GM23248 (cell line): ENCODE measurements at places on chromosomes 2 and 18.
A peak's percentile ranks its signal among the peaks of the same experiment; 100 is the strongest.

DNA sequence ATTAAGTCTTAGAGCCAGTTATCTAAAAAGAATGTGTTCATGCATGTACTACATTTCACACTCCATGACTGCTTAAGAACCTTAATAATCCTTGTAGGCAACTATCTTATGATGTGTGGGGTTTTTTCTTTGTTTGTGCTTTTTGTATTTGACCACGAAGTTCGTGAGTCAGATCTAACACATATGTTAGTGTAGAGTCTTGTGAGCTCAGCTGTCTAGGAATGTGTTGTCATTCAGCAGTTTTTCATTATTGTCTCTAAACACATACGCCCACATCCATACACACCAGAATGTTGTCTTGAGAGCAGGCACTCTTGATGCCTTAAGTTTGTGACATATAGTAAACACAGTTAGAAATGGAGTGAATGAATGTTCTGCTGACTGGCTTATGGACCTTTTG is 38.4 kb downstream of the CAB39 start:
- DNase-seq: peak; percentile 90

DNA sequence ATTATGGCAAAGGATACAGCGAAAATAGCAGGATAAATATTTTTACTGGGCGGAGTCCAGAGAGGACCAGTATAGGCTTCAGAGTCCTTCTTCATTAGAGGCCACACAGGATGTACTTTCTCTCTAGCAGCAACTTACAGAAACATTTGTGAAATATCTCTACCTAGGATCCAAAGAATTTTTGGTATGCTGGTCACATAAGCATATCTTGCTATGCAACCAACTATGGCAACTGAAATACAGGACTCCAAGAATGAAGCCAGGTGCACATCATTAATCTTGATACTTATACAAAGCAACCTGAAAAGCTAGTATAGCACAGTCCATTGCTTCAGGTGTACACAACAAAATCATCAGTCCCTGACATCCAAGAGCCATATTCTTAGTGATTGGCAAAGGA is 59.1 kb upstream of the NABP1 start:
- DNase-seq: no peak

GRCh38 chr18:74613381-74613780 is 15.7 kb downstream of the ZNF407 start:
- no peak for DNase-seq

- DNase-seq: no peak
Observed at GRCh38 chr2:112601754-112602153, 17.3 kb downstream of the CHCHD5 start.

- no peak for DNase-seq
Observed at GRCh38 chr2:100235098-100235497, 87.2 kb downstream of the LONRF2 start.

DNA sequence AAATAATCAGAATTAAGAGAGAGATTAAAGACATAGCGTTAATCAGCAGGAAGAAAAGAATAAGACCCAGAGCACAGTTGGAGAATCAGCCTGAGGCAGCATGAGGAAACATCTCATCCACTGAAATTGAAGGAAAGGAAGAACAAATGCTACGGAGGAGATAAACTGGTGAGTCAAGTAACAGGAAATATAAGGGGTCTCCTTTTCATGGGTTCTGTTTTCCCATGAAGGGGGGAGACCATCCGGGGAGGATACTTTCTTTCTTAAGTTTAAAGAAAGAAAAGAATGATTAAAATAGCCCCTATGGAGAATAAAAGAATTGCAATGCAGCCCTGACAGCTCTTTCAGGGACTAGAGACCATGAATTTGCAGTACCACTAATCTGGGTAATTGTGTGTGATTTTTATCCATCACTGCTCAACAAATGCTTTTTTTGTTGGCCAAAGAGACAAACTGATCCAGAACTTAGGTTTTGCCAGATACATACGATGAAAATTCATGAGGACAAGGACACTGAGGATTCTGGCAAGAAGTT is 17.7 kb downstream of the ROCK2 start:
- DNase-seq: peak; percentile 36

- peak; percentile 59 for DNase-seq
Observed at GRCh38 chr2:69771461-69771860, 29.5 kb downstream of the ANXA4 start.

DNA sequence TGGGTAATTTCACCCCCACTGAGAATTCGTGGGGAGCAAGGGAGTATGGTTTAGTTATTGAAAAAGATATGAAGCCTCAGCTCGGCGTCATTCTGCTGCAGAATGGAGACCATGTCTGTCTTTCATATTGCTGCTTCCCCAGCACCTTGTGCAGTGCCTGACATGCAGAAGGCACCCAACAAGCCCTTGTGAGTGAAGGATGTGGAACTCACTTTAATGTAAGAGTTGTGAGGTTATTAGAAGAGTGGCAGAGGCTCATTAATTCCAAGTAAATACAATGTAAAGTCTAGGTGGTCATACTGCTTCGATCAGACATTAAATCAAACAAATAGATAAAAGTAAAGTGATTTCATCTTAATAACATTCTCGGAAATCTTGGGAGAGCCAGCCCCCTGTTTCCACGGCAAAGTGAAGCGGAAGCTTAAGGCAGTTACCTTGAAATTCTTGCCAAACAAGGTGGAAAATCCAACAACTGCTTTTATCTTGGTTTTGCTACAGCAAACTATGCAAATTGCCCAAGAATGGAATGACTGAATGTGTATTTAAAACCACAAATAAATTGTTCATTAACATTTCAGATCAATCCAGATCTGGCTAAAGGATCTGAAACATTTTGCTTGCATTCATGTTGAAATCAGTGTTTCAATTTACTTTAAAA is 9.6 kb downstream of the CFAP221 start:
- DNase-seq: no peak

GRCh38 chr18:63284827-63285733 is 34.5 kb downstream of the BCL2 start:
- DNase-seq: no peak

DNA sequence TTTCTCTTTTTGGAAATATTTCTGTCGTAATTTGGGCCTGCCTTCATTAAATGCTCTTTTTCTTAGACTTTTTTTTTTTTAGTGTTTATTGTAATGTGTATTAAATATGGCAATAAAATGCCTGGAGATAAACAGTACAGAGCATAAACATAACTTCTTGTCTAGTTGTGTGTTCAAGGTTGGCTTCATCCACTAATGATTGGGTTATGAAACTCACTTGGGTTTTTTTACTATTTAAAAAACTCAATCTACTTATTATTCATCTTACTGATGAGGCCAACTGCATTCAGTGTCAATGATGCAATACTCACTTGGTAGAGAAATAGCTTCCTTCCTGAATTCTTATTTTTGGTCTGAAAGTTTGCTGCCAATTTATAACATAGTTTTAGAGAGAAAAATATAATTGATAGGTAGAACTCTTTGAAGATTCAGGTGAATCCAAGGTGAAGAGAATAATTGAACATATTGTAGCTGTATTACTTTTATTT is 144.2 kb upstream of the NABP1 start:
- peak; percentile 54 for DNase-seq

DNA sequence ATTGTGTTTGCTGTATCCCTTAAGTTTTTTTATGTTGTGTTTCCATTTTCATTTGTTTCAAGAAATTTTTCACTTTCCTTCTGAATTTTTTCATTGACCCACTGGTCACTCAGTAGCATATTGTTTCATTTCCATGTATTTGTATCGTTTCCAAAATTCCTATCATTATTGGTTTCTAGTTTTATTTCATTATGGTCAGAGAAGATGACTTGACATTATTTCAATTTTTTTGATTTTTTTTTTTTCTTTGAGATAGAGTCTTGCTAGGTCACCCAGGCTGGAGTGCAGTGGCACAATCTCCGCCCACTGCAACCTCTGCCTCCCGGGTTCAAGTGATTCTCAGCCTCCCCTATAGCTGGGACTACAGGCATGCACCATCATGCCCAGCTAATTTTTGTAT is 11.3 kb upstream of the CAB39 start:
- no peak for DNase-seq

- no peak for DNase-seq
Observed at GRCh38 chr2:118274841-118275510, 186.7 kb downstream of the INSIG2 start.

- no peak for DNase-seq
Observed at GRCh38 chr2:10446631-10447030, 1.5 kb downstream of the ODC1 start.

- no peak for DNase-seq
Observed at GRCh38 chr18:31549416-31549815, 42.3 kb upstream of the TTR start.

DNA sequence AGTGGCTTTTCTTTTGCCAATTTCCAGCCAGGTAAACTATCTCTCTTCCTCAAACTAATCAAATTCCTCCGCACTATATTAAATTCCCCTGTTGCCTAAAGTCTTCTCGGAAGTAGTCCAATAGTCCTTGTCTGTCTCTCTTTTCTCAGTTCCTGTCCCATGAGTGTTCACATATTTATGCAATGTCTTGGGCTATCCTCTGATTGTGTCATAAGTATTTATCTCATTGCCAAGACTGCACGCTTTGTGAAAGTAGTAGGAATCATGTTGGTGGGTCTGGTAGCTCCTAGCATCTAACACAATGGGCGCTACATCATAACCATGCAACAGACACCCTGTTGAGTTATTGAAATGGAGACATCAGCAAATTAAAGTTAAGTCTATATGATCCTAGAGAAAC is 59.9 kb upstream of the POU3F3 start:
- DNase-seq: peak; percentile 59

DNA sequence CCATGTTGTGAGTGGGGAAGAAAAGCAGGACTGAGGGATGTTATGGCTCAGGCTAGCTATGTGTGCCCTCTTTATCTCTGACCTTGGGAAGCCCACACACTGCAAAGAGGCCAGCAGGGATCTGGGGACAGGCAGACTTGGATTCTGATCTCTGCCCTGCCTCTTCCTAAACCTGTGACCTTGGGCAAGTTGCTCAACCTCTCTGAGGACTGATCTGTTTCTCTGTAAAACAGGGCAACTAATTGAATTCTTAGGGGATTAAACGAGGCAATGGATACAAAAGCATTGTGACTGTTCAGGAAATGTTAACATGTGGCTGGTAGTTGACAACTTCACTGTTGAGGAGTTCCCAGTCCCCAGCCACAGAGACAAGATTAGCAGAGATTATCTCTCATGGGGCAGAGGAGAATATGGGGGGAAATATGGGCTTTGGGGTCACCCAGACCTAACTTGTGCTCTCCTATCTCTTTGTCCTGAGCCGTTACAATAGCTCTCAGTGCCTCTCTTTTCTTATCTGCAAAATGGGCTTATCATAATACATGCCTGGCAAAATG is 184.7 kb upstream of the GLI2 start:
- DNase-seq: no peak

DNA sequence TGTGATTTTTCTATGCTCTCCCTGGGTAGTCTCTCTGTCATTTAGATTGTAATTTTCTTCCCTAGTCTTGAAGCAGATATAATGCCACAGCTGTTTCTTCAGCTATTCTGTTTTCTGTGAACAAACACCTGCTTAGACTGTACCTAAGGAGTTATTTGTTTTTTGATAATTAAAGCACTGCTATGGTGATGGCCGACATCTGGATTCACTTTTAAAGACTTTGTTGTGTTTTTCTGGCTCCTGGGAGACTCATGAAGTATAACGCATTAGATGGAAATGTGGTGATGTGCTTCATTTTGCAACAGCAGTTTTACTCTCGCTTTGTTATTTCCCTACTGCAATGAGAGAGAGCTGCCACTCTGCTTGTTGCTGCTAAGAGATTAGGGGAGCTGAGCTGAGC is 15.7 kb upstream of the C2orf69 start:
- DNase-seq: peak; percentile 40

GRCh38 chr2:226414335-226414734 is 385.3 kb downstream of the IRS1 start:
- DNase-seq: no peak

GRCh38 chr2:66228128-66228547 is 206.8 kb upstream of the MEIS1 start:
- DNase-seq: no peak

GRCh38 chr18:11885278-11885947 is 22.7 kb downstream of the MPPE1 start:
- no peak for DNase-seq

- DNase-seq: peak; percentile 61
Observed at GRCh38 chr2:39837856-39838453, 58.9 kb upstream of the THUMPD2 start.

DNA sequence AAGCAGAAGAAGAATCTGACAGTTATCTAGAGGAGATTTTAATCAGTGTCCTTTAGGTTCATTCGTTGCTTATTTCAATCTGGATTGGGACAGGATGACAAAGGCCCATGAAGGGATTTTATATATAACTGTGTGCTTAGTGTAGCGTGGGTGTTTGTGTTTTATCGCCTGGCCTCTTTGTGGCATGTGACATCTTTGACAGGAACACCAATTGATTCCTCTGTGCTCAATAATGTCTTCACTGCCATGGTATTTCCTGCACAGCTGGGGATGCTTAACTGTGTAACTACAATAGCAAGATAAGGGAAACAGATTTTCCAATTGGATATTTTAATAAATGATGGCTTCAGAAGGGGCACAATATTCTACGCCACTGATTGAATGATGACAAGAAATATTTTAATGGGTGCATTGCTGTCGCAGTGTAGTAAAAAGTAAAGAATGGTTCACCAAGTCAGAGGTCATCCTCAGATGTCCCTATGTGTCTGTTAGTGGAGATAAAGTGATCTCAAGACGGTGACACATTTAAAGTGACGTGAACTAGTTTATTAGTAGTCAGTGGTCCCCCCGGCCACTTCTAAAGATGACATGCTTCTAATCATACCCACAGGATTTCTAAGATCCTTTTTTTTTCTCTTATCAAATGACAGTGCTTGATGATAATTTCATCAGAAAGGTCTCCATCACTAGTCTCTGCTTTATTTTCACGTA is 160.4 kb downstream of the AGAP1 start:
- peak; percentile 52 for DNase-seq

DNA sequence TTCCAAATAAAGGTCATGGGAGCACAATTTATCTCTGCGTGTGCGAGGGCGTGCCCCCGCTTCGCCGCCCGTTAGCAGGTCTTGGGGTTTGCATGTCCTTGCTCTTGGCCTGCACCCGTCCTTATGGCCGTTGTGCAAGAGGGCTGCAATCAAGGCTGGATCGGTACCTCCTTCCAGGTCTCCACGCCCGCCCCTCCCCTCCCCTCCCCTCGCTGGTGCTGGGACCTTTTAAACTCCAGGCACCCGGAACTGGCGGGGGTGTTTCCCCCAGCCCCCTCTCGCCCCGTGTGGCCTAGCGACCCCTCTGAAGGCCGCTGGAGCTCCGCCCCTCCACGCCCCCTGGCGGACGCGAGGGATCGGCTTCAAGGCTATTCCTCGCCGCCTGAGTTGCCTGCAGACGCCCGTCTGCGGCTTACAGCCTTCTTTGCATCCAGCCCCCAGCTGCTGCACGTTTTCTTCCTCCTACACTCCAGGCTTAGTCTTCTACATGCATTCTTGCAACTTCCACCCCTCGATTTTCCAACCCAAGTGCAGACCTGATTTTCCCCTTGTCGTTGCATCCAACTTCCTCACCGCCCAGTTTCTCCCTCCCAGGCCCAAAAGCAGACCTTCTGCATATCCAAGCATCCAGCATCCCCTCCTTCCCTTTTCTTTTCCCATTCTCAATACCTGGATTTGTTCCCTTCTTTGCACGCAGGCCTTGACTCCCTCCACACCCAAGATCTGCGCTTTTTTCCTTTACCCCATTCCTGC is 577 bp downstream of the IDH1 start:
- DNase-seq: peak; percentile 93

GRCh38 chr2:135257383-135258090 is 205.4 kb downstream of the RAB3GAP1 start:
- peak; percentile 60 for DNase-seq
